ENCODE measurements at places on chromosomes 5 and 9.

- peak; percentile 95 for DNase-seq
These were observed 33.0 kb upstream of the SLC1A3 start for GRCh38 chr5:36573438-36573837.

DNA sequence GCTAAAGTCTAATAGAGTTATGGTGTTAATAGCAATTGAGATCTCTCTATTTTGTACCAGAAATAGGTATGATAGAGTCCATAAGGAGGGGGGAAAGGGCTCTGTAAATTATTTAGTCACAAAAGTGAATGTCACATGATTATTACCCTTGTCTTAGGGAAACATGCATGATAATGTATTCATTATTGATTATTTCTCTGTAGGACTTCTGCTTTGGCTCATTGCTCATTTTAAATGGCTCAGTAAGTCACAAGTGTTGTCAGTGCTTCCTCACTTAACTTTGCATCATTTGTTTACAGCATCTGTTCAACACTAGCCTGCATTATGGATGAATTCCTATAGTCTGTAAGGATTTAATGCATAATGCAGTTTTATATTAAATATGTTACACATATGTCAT, 788.8 kb upstream of the EDIL3 start:
- no peak for DNase-seq

- DNase-seq: no peak
These were observed 220.2 kb upstream of the KLF9 start for GRCh38 chr9:70634696-70635095.

- peak; percentile 94 for DNase-seq
These were observed 170.4 kb downstream of the ARRDC3 start for GRCh38 chr5:91212714-91213092.

DNA sequence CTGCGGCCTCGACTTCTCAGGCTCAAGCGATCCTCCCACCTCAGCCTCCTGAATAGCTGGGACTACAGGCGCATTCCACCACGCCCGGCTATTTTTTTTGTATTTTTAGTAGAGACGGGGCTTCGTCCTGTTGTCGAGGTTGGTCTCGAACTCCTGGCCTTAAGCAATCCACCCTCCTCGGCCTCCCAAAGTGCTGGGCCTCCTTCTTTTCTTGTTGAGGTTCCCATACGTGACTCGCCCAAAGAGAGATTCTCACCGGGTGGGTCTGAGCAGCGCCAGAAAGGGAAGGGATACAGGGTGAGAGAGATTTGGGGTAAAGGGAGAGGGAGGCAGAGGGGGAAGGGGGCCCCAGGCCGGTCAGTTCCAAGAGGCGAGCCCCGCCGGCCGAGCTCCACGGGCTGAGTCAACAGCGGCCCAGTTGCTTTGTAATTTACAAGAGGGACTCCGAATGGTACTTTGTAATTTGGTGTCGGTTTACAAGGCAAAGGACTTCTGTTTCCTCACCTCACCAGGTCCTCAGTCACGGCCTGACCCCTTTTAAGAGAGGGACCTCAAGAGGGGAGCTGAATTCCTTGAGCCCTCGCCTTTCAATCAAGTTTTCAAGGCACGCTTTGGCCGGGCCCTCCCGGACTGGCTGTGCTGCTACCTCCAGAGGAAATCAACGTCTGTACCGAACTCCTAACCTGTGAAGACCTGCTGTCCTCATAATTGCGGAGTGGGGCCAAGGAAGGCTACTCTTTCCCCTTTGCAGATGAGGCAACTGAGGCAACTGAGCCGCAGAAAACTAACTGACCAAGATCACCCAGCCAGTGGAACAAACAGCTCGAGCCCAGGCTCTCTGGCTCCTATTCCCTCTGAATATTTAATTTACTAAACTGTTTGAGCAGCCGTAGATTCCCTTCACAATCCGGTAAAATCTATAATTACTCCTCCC, 3.3 kb upstream of the DMRT2 start:
- DNase-seq: no peak

DNA sequence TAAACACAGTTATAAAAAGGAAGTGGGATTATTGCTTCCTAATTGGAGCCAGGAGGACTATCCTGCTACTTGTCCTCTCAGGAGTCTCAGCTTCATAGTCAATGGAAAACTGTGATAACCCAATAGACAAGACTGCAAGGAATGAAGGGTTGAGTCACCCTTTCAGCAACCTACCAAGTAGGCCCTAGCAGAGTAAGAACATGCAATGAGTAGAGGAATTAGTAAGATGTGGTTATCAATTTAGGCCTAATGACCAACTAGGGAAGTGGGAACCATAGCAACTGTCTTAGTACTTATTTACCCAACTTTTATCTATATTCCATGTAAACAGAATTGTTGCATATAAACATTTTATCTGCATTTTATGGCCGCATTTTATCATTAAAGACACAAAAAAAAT, 310.1 kb downstream of the RFX3 start:
- DNase-seq: no peak

GRCh38 chr5:5810461-5810860, 388.0 kb downstream of the ICE1 start:
- no peak for DNase-seq

GRCh38 chr5:171647043-171647903, 138.3 kb upstream of the SMIM23 start:
- DNase-seq: peak; percentile 76

- no peak for DNase-seq
These were observed 171.7 kb downstream of the MACROH2A1 start for GRCh38 chr5:135227064-135228022.

GRCh38 chr5:81140943-81141342, 92.2 kb upstream of the CKMT2 start:
- peak; percentile 68 for DNase-seq

DNA sequence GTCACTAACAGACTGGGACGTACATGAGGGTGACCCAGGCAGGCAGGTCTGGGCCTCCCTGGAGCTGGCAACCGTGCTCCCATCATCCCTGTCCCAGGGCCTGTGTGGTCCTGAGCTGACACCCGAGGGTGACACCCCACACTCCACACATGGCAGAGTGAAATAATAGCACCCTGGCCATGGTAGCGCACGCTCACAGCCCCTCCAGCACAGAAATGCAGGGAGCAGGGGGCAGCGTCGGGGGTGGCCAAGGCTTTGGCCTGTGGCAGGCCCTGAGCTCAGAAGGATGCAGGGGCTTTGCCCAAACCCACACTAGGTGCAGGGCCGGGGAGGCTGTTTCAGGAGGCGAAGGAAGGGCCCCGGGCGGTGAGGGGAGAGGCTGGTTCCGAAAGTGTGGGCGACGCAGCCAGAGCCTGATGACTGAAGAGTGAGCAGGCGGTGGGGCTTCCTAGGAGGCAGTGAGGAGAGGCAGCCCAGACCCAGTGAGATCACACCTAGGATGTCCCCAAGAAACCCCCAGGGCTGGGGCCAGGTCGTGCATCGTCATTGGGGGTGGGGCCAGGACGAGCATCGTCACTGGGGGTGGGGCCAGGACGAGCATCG, 12.9 kb downstream of the OR2V2 start:
- DNase-seq: peak; percentile 63

DNA sequence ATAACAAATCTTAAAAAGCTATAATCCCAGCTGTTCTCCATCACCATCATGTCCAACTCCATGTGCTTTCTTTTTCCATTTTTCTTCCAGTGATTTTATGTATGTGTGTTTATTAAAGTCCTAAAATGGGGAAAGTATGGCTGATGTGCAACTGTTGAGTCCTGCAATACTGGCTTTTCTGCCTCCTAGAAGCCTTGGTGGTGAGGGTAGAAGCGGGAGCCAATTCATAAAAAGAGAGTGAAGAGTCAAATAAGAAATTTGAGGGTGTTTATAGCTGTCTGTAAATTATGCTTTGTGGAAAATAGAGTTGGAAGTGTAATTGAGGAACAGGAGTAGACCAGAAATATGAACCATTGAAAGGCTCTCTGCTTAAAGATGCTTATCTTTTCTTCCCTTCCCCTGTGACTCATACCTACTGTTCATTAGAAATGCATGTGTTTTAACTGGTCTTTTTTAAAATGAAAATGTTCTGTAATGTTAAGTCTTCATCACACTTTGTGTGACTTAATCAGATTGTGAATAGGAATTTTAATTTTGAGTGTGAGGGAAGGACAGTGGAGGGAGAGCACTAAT, 80.1 kb downstream of the ZCCHC7 start:
- peak; percentile 68 for DNase-seq

DNA sequence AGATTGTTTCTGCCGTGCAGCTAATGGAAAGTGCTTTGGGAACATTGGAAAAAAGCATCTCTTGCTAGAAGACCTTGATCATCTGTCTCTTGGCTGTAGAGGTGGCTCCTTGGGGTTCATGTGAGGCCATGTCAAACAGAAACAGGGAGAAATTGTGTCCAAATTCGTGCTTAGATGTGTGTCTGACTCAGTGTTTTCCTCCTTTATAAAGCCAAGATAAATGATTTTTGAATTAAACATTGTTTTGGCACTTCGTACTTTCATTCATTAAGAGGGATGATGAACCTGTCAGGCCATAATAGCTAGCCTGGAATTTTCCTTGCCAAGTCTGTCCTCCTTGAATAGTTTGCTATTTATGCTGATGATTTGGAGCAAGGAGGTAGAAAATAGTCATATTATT, 143.8 kb downstream of the FBXL7 start:
- DNase-seq: no peak

DNA sequence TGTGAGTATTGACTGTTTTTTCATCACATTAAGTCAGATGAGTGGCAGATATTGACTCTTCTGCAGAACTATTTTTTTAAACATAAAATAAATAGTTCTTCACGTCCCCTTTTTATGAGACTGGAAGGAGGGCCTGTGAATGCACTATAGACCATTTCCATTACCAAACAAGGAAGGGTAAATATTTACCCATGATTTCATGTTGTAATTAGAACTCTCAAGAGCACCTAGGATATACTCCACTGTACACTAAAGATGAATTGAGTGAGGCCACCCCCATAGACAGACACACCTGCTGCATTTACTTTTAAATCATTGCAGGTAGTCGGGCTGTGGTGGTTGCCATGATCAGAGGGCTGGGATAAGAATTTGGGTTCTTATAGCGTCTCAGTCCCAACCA, 22.6 kb downstream of the SLC36A1 start:
- no peak for DNase-seq

- peak; percentile 26 for DNase-seq
These were observed 35.0 kb downstream of the ADAMTS6 start for GRCh38 chr5:65446682-65447081.

- peak; percentile 65 for DNase-seq
These were observed 23.0 kb downstream of the CDH10 start for GRCh38 chr5:24621792-24622191.

DNA sequence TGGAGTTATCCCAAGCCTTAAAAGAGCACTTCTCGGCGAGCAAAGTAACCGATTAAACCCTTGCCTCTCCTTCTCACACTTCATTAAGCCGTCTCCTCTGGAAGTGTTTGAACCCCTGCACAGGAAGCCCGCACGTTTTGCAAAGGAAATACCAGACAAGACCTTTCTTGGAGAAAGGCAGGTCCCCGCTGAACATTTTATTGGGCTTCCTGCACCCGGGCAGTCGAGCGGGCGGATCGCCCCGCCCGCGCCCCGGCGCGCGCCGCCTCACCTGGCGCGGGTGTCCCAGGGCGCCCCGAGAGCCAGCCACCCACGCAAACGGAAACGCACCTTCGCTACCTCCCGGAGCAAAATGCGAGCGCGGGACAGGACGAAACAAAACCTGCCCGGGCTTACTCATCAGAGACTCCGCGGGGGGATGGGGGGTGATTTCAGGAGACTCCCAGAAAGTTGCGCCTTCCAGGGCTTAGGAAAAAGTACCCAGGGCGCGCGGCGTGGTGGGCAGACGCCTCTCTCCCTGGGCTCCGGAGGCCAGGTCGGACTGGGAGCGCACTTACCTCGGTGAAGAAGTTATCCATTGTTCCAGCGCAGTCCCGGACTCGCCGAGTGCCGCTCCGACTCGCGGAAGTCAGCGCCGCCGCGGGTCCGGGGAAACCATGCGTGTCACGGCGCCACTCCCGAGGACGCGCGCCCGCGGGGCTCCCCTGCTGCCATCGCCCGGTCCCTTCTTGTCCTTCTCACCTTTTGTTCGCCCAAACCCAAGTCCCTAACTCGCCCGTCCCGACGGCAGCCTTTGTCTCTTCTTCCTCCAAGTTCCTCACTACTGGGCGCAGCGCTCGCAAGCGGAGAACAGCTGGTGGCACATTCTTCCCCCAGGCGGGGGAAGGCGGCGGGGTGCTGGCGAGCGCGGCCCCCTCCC, 598 bp downstream of the MYO10 start:
- DNase-seq: peak; percentile 59

- DNase-seq: no peak
These were observed 241.6 kb downstream of the KIAA0825 start for GRCh38 chr5:94376672-94377345.

GRCh38 chr5:43620944-43621505, 18.0 kb downstream of the NNT start:
- DNase-seq: no peak

DNA sequence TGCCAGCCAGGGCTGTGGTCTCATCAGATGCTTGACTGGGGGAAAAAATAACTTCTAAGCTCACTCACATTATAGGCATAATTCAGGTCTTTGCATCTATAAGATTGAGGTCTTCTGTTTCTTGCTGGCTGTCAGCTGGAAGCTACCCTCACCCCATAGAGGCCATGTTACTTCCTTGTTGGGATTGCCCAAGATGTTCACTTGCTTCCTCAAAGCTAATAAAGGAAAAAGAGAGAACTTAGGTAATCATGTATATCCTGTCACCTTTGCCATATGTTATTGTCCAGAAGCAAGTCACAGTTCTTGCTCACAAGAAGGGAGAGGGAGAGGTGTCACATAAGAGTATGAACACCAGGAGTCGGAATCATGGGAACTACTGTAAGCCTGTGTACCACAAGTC, 38.7 kb upstream of the ANKRD34B start:
- DNase-seq: no peak

DNA sequence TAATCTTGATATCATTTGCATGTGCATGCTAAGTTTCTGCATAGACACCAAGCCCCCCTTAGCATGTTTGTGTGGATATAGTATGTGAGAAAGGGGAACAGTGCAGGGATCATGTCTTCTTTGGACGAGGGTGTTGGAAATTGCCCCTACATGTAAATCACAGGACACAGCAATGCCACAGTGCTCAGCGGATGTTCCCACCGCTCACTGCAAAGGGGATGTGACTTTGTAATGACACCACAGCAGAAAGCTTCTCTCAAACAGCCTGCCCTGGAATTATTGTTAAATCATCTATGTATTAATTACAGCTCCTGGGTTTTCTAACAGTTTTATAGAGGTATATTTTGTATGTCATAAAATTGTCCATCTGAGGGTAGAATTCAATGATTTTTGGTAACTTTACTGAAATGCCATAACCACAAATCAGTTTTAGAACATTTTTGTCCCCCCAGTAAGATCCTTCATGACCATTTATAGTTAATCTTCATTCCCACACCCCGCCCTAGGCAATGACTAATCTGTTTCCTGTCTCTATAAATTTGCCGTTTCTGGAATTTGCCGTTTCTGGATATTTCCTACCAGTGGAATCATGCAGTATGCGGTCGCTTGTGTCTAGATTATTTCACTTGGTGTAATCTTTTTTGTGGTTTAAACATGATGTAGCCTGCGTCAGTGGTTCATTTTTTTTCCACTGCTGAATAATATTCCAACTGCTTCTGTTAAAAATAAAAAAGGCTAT, 648.5 kb upstream of the WWC1 start:
- peak; percentile 99 for DNase-seq

GRCh38 chr9:15211160-15211814, 95.7 kb downstream of the TTC39B start:
- DNase-seq: peak; percentile 69

- peak; percentile 38 for DNase-seq
These were observed 732 bp downstream of the PBX3 start for GRCh38 chr9:125747765-125748445.
